ENCODE measurements at places on chromosomes 4 and X. TPM values are rescaled to one million over a fixed set of nuclear protein-coding genes. Genes with fewer than 3 reads are reported as not detected.

DNA sequence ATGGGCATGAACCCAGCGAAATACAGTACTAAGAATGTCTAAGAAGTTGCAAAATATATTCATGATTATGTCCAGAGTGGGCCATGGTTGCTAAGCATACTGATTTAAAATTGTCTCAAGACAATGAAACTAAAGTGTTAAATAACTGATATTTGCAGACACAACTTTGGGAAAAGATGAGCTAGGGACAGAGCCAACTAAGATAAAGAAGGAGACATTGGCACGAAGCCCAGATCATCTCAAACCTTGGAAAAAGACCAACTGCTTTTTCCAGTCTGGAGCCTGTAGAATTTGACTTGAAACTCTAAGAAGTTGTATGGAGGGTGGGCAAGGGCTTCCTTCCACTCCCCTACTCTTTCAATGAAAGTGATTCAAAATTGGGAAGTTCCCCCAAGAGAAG, 108.5 kb upstream of the GLRA2 start:
- no peak for DNase-seq

DNA sequence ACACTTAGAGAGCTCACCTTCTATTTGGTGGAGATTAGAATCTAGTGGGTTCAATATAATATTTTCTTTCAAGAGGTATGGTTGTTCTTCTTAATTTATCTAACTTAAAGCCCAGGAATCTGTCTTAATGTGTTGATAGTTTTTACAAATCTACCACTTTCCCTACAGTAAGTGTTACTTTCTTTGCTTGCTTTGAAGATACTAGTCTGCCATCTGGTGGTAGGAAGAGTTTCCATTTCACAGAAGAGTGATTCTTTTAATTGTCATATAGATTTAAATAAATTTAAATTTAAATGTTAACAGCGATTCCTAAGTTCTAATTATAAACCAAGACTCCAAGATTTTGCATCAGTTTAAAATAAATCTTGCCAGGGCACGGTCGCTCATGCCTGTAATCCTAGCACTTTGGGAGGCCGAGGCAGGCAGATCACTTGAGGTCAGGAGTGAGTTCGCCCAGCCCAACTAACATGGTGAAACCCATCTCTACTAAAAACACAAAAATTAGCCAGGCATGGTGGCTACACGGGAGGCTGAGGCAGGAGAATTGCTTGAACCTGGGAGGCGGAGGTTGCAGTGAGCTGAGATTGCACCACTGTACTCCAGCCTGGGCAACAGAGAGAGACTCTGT, 43.5 kb downstream of the NUDT9 start:
- DNase-seq = peak; percentile 22

GRCh38 chrX:63708801-63709200, 76.2 kb downstream of the ARHGEF9 start:
- no peak for DNase-seq

DNA sequence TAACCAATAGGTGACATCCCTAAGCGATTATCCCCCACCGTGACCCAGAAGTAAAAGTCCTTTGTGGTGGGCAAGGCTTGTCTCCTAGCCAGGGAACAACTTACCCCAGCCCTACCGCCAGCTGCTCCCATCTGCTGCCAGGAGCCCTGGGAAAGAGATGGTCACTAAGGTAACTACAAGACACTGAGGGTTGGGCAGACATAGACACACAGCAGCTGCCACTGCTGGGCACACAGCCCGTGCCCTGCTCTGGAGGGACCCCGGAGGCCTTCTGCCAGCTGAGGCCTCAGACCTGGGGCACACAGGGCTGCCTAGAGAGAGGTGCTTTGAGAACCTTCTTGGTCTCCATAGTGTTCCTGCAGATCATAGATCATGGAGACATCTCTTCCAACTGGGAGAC, 53.0 kb upstream of the PROM1 start:
- no peak for DNase-seq

DNA sequence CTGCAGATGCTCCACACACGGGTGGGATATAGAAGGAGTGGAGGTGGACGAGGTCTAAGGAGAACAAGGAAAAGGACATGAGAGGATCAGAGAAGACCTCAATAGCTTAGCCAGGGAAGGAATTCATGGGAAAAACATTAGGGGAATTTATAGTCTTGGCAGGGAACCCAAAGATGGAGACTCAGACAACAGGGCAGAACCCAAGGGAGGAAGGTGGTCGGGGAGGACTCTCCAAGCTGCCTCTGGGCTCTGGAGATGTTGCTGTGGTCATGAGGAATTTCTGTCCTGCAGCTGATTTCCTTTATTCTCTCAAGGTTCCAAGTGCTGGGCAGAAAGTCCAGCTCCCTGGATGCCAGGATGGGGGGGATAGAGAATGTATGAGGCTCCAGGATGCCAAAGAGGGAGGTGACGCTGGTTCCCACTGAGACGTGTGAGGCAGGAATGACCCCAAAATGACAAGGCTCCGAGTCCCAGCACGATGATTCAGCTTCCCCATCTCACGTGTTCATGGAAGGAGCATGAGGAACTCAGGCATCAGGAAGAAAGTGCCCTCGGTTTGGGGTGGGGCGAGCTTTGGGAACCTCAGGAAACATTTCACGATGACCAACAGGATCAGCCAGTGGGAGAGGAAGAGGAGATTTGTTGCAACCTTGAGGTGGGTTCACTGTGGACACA, 57.0 kb upstream of the PPP2R3B start:
- no peak for DNase-seq

DNA sequence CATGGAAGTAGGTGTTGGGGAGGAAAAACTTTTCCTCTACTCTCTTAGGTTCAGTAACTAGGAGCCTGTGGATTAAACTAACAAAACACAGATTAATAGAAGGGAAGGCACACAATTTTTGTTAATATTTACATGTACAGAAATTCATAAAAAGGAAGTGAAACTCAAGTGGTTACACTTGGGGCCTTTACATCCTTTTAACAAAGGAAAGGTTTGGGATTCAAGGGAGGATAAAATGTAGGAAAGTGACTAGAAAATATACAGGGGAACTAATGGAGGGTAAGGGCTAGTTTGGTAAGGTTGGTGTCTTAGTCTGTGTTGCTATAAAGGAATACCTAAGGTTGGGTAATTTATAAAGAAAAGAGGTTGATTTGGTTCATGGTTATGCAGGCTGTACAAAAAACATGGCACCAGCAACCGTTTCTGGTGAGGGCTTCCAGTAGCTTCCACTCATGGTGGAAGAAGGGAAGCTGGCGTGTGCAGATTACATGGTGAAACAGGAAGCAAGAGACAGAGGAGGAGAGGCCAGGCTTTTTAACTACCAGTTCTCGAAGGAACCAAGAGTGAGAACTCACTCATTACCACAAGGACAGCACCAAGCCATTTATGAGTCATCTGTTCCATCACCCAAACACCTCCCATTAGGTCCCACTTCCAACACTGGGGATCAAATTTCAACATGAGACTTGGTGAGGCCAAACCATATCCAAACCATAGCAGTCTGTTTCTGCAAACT, 124.4 kb downstream of the CHRDL1 start:
- no peak for DNase-seq

DNA sequence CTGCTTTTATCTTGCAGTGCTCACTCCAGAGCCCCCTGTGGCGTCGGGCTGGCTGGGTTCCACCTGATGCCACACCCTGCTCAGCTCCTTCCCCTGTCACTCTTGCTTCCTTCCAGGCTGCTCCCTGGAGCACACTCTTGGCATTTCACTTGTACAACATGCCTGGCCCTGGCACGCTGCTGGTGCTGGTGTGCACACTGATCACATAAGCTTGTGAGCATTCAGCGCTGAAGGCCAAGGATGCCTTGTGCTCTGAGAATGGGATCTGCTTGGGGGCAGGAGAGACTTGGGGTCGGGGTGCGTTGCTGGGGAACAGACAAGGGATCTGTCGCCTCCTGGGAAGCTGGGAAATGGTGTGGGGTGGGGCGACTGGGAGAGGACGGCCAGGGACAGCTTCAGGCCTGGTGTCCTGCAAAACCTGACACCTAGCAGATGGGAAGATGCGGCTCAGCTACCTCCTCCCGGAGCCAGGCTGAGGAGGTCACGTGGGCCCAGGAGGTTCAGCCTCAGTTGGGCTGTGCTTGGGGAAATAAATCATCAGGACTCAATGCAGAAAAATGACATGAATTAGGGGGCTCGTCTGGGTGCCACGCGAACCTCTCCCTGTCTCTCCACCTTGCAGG, 108.5 kb downstream of the PHKA2 start:
- no peak for DNase-seq

DNA sequence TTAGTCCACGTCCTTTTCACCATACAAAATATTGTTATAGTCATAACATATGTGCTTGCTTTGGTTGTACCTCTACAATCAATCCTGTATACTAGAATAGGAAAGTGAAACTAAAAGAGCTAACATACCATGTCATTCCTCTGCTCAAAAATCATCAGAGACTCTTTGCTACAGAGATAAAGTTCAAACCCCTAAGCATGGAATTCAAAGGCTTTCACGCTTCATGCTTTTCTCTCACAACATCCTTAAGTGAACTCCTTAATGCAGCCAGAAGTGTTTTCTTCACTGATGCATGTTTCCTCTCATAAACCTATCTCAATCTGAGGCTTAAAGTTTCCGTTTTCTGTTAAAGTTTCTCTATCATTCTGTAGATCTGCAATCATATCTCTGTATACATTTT, 744.6 kb upstream of the IGFBP7 start:
- no peak for DNase-seq

GRCh38 chr4:26005764-26006163, 91.7 kb downstream of the SMIM20 start:
- DNase-seq = no peak

- DNase-seq = no peak
These were observed 32.2 kb downstream of the FNIP2 start for GRCh38 chr4:158801066-158801465.

DNA sequence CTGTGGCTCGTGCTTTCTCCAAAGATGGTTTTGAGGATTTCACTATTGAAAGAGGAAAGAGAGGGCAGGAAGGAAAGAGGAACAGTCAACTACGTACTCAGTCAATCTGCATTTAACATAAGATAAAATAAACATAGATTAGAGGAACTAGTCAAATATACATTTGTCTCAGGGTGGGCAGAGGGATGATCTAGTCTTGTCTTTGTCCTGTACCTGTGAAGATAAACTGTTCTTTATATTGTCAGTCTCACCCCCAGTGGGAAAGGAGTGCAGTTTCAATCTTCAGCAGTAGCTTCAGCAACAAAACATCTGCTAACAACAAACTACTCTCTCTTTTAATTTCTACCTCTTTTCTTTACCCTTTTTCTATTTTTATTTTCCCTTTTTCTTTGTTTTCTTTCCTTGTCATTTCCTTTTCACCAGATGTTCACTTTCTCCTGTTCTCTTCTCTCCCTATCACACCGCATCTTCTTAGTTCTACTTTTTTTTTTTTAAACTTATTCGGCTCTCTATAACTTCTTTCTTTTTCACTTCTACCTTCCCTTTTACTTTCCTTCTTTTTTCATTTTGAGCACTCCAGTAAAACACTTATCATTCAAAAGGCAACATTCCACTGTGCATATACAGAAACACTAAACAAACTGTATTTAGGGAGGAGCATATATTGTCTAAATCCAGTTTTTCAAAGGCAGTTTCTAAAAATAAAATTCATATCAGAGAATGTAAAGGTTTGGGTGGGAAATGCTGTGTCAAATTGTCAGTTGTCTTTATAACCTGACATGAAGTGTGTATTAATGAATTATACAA, 51.4 kb upstream of the GUCY1A1 start:
- no peak for DNase-seq

GRCh38 chr4:8199594-8200301, 658 bp downstream of the SH3TC1 start:
- no peak for DNase-seq

- DNase-seq = no peak
These were observed 78.9 kb upstream of the FMR1 start for GRCh38 chrX:147832707-147833348.

DNA sequence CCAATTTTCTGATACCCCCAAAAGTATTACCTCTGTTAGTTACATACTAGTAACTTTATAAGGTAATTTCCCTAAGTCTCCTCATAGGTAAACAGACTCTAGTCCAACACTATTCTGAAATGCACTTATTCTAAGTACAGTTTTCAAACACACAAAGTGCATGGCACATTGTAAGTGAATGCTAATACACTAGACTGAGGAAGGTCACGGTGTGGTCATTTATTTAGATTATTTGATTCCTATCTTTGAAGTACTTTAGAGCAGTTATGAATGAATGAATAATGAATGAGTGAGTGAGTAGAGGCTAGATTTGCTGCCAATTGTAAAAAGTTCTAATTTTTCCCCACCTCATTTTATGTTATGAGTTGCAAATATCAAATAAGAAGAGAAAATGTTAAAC, 132.8 kb upstream of the UGT8 start:
- DNase-seq = no peak

GRCh38 chrX:135596495-135596894, 76.0 kb downstream of the INTS6L start:
- no peak for DNase-seq

GRCh38 chrX:10221651-10222050, 64.9 kb downstream of the CLCN4 start:
- no peak for DNase-seq

DNA sequence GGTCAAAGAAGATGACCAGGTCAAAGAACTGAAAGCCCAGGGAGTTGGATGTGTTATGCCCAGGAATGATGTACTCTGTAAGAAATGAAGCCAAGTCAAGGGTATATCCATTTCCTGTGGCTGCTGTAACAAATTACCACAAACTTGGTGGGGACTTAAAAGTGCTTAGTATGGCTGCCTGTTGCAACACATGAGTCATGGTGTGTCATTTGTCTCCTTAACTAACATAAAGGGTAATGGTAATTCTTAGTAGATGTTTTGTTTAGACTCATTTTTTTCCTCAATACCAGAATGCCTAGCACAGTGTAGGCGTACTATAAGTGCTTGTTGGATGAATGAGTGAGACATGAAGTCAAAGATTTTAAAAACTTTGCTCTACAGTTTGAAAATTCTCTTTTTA, 45.7 kb downstream of the SYTL5 start:
- DNase-seq = no peak

DNA sequence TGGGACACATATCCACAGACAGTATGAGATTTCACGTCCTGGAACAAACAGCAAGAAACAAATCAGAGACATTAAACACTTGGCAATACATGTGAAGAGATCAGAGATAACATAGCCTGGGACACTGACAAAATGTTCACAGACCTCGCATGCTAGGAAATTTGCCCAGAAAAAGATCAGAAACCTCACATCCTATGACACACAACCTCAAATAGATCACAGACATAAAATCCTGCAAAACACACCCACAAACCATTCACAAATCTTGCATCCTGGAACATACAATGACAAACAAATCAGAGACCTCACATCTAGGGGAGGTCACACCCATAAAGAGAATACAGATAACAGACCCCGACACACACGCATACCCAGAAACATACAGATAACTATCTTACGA, 18.0 kb downstream of the SUV39H1 start:
- DNase-seq = no peak

- no peak for DNase-seq
These were observed 288.3 kb upstream of the GALNTL6 start for GRCh38 chr4:171524903-171525302.

GRCh38 chrX:103687696-103688201, 1.2 kb upstream of the MORF4L2 start:
- DNase-seq = peak; percentile 72

Gene TEX13B
- not detected for polyA plus RNA-seq

Gene GPC3
- polyA plus RNA-seq = 288 TPM

Gene CXCR3
- polyA plus RNA-seq = 0.19 TPM

Gene VSIG4
- polyA plus RNA-seq = 12.1 TPM

Gene SH3TC1
- 8.5 TPM for polyA plus RNA-seq

Gene FOXP3
- polyA plus RNA-seq = 0.35 TPM
